ENCODE measurements at places on chromosomes 11 and 22. TPM values are rescaled to one million over a fixed set of nuclear protein-coding genes. Genes with fewer than 3 reads are reported as not detected.

GRCh38 chr11:126919147-126919823 lies 81.3 kb downstream of the KIRREL3 start:
- DNase-seq: no peak

GRCh38 chr22:26993886-26994285 lies 336.5 kb downstream of the MIAT start:
- DNase-seq: no peak

- no peak for DNase-seq
These were observed 5.3 kb downstream of the CD248 start for GRCh38 chr11:66311470-66311964.

DNA sequence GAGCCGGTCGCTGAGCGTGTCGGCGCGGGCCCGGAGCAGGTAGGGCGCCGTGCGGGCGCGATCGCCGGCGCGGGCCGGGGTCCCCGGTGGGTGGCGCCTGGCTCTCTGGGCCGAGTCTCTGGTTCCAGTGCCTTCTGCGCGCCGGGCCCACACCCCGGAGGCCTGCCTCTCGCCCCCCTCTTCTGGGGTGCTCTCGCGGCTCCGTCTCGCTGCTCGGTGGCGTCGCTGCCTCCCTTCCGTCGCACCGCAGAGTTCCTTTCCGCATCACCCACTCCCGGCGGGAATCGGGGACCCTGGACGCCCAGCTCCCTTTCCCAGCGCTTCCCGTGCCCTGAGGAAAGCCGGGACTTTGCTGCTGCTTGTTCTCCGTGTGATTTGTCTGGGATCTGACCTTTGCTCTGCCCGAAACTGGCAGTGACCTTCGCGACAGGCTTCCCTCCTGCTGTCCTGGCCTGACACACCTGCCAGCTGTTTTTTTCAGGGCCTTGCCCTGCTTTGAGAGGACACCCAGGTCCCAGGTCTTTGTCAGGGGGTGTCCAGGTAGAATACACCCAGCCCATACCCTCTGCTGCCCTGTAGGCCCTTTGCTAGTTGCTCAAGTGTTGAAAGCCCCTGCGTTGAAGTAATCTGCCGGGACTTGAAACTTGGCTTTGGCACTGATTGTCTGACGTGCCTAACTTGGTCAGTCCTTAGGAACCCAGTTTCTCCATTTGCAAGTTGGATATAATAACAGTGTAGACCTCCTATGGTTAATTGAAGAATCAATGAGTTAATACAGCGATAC lies 711 bp downstream of the FDX1 start:
- peak; percentile 56 for DNase-seq

- no peak for DNase-seq
These were observed 16.9 kb upstream of the ANKK1 start for GRCh38 chr11:113370634-113371033.

GRCh38 chr22:41568811-41569210 lies 8.0 kb downstream of the CSDC2 start:
- no peak for DNase-seq

GRCh38 chr11:69099180-69099579 lies 50.4 kb downstream of the TPCN2 start:
- DNase-seq: no peak

- no peak for DNase-seq
These were observed 53.0 kb downstream of the KCNA4 start for GRCh38 chr11:29963796-29964195.

DNA sequence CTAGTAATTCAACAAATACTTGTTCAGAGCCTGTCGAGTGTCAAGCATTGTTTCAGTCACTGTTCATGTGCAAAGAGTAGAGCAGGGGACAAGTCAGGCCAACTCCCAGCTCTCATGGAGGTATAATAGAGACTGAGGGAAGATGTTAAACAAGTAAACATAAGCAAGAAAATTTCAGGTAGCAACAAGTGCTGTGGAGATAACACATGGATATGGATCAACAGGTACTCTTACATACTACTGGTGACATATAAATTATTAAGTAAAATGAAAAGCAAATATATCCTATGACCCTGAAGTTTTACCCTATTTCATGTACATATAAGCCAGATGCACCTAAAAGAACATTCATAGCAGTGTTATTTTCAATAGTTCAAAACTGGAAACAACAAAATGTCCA lies 42.7 kb downstream of the SIK2 start:
- DNase-seq: no peak

DNA sequence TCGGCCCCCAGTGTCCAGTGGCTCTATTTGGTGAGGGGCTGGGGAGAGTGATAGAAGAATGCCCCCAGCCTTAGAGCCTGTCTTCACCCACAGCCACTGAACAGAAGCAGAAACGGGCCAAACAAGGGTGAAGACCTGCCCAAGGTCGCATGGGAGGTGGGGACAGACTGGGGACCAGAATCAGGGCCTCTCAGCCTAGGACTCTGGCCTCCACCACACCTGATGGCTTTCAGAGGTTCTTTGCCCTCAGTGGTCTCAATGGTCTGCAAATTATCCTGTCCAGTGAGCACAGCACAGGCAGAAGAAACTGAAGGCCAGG lies 4.5 kb upstream of the MYRF start:
- no peak for DNase-seq

DNA sequence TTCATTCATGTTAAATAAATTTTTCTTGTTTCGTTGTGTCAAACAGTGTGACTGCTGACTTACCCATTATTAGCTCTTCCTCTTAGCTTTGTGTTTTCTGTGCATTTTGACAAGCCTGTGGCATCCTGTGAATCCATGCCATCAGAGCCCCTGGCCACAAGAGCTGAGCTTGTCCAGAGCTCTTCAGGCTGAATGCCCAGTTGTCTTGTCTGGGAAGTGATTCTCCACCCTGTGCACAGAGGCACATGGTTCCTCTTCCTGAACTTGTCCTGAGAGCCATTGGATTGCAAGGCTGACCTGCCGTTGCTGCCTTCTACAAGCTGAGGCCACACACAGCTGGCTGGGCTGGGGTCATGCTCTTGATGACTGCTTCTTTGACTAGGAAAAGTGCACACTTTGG lies 64.1 kb downstream of the PPP6R3 start:
- no peak for DNase-seq

Gene MLC1
- not detected for total RNA-seq

Gene TYR
- not detected for total RNA-seq

Gene XKR3
- not detected for total RNA-seq

Gene CDON
- total RNA-seq: 3.8 TPM

Gene POTEH
- not detected for total RNA-seq

Gene SYCE3
- total RNA-seq: not detected

Gene GTSE1
- total RNA-seq: 5.9 TPM

Gene NLRP10
- 25.6 TPM for total RNA-seq

Gene PARVA
- total RNA-seq: 65.8 TPM

Gene LYVE1
- total RNA-seq: not detected
